Fibroblast of pulmonary artery (primary cell): ENCODE measurements at places on chromosomes 13 and 19.

DNA sequence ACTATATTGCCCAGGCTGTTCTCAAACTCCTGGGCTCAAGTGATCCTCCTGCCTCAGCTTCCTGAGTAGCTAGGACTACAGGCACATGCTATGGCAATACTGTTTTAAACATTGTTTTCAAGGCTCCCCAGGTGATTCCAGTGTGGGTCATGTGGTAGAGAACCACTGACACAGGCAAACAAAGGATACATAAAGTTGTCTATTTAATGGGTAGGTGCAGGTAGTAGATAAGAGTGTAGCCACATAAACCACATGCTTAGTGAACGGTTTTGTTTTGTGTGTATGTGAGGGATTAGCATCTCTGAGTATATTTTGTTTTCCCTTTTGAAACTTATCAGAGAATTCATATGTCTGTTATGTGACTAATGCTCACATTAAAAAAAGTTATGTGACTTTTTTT lies 36.7 kb downstream of the USPL1 start:
- no peak for DNase-seq

GRCh38 chr19:6532244-6532999 lies 1.6 kb downstream of the TNFSF9 start:
- DNase-seq = no peak

- DNase-seq = no peak
Measured at GRCh38 chr19:579111-579841, 6.9 kb downstream of the BSG start.

DNA sequence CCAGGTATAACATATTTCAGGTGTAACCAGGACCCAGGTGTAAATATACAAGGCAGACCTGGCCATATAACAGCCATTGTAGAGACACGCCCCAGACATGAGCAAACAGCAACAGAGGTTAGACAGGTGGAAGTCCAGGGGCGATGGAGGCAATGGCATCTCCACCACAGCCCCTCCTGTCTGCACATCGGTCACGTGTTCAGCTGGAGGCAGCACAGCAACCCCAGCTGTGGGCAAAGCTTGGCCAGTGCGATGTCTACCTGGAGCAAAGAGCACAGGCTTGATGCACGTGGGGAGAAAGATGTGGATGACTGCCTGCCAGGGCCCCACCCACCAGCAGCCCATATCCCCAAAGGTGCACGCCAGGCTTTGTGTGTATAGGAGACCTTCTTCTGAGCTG lies 4.4 kb downstream of the CYP4F2 start:
- no peak for DNase-seq

- no peak for DNase-seq
Measured at GRCh38 chr13:112052213-112052612, 14.7 kb upstream of the SOX1 start.

GRCh38 chr13:21671620-21672286 lies 880 bp downstream of the FGF9 start:
- no peak for DNase-seq

- peak; percentile 98 for DNase-seq
Measured at GRCh38 chr13:21069561-21070004, 8.2 kb upstream of the LATS2 start.

DNA sequence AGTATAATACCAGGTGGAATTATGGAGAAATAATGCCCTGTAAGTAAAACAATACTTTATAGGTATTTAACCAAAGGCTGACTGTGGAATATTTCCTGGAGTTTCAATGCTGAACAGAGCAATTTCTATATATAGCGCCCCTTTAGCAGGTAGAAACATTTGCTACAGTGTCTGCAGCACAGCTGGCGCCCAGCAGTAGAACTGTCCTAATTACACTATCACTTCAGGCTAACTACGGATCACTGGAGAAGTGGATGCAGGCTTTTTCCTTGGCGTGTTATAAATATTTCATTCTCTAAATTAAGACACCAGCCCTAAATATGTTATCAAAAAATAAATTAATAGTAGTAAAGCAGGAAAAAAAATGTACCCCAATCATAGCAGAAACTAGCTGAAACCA lies 3.1 kb downstream of the SHISA2 start:
- no peak for DNase-seq

DNA sequence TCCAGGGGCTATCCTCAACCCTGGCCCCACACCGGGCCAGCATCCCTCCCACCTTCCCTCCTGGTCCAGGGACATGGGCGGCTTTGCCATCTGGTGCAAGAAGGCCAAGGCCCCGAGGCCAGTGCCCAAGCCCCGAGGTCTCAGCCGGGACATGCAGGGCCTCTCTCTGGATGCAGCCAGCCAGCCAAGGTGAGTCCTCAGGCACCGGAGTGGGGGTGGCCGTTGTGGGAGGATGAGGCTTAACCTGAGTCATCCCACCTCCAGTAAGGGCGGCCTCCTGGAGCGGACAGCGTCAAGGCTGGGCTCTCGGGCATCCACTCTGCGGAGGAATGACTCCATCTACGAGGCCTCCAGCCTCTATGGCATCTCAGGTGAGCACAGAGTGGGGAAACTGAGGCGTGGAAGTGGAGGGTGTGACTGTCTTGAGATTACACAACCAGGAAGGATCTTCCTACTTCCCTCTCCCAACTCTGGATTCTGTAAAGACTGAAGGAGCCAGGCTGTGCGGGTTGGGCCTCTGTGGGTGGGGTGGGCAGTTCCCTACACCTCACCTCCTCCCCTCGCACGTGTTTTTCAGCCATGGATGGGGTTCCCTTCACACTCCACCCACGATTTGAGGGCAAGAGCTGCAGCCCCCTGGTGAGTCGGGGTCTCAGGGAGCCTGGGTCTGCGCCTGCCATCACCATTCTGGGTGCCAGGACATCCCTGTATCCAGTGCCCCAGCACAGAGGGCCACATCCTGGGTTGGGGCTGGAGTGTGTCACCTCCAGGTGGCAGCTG lies 3.8 kb downstream of the MVB12A start:
- DNase-seq = no peak

- no peak for DNase-seq
Measured at GRCh38 chr13:114008964-114009589, 35.2 kb upstream of the C13orf46 start.

DNA sequence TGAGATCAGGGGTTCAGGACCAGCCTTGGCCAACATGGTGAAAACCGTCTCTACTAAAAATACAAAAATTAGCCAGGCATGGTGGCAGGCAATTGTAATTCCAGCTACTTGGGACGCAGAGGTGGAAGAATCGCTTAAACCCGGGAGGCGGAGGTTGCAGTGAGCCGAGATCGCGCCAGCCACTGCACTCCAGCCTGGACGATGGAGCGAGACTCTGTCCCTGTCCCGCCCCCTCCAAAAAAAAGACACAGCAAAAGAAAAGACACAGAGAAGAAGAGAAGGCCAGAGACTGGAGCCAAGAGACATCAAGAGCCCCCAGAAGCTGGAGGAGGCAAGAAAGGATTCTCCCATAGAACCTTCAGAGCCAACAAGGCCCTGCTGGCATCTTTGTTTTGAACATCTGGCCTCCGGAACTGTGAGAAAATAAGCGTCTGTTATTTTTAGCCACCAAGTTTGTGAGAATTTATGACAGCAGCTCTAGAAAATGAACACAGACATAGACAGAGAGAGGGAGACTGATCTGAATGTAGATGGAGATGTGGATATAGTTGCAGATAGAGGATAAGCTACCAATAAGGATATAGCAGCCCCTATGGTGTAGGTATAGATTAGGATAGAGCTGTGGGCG lies 25.7 kb upstream of the PNMA8B start:
- no peak for DNase-seq

- peak; percentile 17 for DNase-seq
Measured at GRCh38 chr13:107421951-107422350, 793.4 kb downstream of the LIG4 start.

DNA sequence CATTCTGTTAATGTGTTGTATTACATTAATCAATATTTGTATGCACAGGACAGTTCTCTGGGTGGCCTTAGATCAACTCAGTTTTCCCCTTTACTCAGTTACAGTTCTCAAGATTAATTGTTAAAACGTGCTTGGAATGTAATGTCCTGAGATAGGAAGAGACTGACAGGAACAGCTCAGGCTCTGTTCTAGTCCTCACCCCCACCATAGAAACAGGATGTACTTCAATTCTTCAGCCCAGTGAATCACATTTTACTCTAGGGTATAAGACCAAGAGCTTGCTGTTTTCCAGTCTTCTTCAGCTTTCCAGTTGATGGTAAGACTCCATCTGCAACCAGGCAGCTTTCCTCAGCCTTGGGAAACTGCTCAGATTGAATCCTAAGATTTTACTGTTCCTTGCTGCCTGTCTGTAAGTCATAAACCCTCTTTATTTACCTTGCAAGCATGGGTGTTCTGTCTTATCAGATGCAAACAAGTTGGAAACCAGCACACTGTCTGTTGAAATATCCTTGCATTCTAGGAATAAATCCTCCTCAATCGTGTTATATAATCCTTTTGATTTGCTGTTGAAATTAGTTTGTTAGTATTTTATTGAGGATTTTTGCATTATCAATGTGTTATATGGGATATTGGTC lies 836.9 kb upstream of the PCDH9 start:
- no peak for DNase-seq

DNA sequence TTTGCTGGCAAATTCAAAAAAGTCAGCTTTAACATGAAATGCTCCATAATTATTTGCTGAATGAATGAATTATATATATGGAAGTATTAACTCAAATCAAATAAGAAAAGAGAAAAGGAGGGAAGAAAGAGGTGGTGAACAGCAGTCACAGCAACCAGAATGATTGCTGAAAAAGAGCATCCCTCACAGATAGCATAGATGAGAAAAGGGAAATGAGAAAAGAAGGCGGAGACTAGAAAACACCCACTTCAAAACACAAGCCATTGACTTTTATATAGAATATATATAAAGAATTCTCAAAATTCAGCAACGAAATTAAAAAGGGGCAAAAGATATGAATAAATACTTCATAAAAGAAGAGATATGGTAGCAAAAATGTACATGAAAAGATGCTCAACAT lies 75.2 kb downstream of the CAB39L start:
- DNase-seq = no peak

- DNase-seq = no peak
Measured at GRCh38 chr19:3570606-3571011, 2.1 kb upstream of the HMG20B start.

GRCh38 chr13:93496985-93497673 lies 270.5 kb downstream of the GPC6 start:
- no peak for DNase-seq

- no peak for DNase-seq
Measured at GRCh38 chr13:114151565-114152284, 19.3 kb upstream of the RASA3 start.

- DNase-seq = no peak
Measured at GRCh38 chr13:36014763-36015162, 116.4 kb downstream of the DCLK1 start.

DNA sequence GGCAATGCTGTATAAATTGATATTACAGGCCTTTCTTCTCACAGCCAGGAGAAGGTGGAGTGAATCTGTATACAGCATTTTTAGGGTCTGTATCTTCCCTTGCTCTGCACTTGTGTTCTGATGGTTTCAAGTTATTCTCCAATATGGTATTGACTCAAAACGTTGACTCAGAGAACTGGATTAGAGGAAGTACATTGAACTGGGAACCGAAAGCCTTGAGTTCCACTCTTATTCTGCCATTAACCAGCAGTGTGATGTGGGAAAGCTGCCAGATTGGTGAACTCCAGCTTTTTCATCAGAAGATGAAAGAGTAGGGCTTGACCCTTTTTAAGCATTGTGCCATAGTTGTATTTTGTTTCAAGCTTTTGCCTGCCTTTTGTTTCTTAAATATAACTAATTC lies 167.7 kb downstream of the SPRY2 start:
- no peak for DNase-seq

DNA sequence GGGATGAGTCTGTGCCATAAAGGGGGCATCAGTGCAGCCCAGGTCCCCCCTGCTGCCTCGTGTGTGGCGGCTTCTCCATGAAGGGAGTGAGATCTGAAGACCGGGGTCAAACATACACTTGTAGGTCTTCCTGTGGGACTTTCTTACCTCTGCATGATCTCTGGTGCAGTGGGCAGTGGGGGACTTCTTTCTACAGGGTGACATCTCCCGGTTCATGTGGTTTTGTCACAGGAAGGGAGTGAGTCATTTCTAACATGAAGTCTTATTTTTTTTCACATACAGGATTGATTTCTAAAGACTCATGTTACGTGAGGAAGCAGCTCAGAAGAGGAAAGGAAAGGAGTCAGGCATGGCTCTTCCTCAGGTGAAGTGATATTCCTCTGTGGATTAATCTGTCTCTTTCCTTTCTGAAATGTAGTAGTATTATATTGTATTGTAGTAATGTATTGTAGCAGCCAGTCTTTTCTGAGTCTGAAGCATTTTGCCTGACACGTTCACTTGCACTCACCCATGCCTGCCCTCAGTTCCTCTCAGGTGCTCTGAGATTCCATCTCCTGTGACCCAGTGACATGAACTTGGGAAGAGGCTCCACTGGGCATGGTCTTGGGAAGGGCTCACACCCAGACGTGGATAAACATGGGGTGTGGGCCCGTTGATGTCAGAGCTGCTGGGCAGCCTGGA lies 15.7 kb downstream of the ZNF808 start:
- DNase-seq = no peak

GRCh38 chr19:50290011-50290410 lies 39.2 kb downstream of the KCNC3 start:
- DNase-seq = no peak

DNA sequence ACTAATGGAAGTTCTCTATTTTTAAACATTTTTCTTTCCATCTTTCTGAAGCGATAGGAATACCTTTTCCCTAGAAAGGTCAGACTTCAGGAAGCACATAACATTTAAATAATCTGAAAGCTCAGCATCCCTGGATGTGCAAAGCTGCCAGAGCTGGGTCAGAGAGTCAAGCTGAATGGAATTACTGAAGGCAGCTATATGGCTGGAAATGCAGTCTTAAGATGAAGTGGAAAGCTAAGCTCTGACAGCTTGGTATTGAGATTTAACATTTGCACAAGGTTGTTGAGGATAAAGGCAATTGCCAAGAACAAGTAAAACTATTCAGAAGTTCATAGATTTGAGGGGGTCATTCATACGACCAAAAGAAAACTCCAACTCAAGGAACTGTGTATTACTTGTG lies 28.8 kb downstream of the HTR2A start:
- DNase-seq = no peak

GRCh38 chr19:6062274-6062673 lies 48.0 kb downstream of the RFX2 start:
- DNase-seq = peak; percentile 40

DNA sequence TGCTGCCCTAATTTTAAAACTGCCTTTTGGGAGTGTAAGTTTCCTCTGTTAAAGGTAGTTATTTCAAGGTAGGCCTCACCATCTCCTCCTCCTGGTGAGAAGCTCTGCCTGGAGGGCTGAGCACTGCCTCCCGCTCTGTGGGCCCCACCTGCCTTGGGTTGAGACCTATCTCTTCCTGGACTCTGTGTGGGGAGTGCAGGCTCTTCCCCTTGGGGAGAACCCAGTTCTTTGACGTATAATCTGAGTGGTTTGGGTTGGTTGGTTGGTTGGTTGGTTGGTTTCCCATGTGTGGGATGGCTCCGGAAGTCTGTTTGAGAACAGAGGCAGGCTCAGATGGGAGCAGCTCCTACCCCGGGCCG lies 39.1 kb downstream of the ACTN4 start:
- DNase-seq = no peak

- no peak for DNase-seq
Measured at GRCh38 chr13:34300559-34300958, 482.6 kb downstream of the RFC3 start.

GRCh38 chr19:7706188-7706954 lies 4.4 kb upstream of the FCER2 start:
- no peak for DNase-seq
